ENCODE measurements at places on chromosomes 12 and 14.

DNA sequence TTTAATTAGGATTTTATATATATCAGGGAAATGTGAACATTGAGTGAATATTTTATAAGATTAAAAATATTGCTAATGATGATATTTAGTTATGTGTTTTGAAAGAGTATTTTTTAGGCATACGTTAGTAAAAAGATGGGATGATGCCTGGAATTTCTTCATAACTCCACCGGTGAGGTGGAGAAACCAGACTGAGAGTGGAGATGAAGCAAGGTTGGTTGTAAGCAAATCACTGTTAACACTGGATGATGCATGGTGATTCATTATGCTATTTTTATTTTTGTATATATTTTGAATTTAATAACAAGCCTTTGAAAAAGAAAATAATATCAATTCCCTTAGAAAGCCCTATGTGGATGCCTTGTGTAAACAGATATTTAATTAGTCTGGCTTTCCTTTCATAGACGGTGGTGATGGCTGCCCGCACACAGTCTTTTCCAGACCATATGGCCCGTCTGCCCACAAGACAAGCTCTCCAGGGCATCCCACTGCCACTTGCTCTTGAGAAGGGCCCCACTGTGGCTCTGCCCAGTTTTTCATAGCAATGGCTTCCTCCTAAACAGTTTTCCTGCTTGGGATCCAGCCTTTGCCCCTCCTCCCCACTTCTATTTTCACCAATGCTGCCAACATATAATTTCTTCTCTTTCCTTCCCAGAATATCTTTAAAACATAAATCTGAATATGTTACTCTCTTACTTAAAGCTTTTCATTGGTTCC, 95.4 kb downstream of the HELB start:
- no peak for DNase-seq

DNA sequence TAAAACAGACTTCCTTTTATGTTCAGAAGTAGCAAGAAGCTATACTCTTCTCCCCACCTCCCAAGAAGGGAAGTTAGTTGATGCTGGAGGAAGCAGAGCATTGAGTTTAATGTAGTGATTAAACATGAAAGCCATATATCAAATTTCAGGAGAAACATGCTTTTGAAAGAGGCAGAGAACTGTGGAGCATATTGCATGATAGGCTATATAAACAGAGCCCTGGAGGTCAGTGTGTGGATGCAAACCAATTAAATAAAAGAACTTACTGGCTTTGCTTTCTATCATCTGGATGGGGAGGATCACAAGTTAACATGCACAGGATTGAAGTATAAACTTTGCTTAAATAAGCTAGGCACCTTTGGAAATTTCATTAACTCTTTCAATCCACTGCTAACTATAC, 94.1 kb downstream of the MSRB3 start:
- DNase-seq = no peak

DNA sequence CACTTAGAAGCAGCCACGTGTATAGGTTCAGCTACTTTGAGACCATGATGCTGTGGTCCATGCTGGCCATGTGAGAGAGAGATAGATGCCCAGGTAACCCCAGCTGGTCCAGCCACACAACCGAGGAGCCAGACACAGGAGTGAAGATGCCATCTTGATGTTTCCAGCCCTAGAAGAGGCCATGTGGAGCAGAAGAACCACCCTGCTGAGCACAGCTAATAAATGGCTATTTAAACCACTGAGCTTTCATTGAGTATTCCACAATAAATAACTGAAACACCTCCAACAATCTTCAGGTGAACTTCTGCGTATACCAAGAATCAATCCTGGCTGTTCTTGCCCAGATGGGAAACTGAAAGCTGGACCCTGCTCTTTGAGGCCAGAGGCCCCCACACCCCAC, 84.0 kb upstream of the GSC start:
- DNase-seq = no peak

GRCh38 chr14:67520482-67520881, 12.6 kb upstream of the PLEKHH1 start:
- no peak for DNase-seq

DNA sequence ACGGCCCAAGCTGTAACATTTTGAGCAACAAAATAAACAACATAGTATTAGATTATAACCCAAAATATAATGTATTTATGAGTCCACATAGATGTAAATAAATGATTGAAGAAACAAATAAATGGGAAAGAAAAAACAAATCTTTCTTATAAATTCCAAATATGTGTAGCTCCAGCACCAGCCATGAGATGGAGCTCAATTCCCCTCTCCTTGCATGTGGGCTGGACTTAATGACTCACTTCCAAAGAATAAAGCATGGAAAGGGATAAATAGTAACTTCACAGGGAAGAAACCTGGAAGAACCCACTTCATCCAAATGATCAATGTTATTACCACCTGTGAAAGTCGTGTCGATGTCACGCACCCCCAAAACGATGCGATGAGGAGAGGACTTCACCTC, 158.8 kb downstream of the RPAP3 start:
- DNase-seq = no peak

- no peak for DNase-seq
Measured at GRCh38 chr14:35576260-35576659, 42.3 kb downstream of the INSM2 start.

DNA sequence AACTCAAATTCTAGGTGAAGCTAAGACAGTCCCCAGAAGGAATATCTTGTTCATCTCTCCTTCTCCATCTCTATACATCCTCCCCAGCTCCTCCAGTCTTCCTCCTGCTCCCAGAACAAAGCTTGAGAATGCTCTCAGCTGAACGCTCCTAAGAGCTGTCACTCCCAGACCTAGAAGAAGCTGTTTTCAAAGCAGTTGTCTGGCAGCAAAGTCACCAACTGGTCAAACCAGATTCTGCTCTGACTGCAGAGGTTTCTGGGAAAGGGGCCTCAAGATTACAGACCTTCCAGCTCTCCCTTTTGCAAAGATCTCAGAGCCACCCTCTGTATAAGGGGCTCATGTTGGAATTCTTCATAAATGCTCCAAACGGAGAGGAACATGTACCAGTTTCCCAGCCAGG, 9.6 kb upstream of the HSPB8 start:
- DNase-seq = no peak
